ENCODE measurements at places on chromosomes 4 and X. TPM values are rescaled to one million over a fixed set of nuclear protein-coding genes. Genes with fewer than 3 reads are reported as not detected.

DNA sequence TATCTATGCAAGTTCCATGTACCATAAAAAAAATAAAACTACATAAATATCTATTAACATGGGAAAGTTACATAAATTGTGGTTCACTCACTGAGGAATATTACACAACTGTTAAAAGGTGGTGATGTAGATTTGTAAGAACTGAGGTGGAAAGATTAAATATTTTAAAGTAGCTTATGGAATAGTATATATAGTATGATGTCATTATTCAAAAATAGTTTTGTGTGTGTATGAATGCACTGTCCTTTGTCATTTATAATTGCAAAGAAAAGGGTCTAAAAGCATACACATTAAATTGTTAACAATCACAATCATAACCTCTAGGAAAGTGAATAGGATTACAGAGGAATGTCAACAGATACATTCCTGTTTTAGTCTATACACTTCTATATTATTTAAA is 355.9 kb downstream of the OPHN1 start:
- no peak for DNase-seq

DNA sequence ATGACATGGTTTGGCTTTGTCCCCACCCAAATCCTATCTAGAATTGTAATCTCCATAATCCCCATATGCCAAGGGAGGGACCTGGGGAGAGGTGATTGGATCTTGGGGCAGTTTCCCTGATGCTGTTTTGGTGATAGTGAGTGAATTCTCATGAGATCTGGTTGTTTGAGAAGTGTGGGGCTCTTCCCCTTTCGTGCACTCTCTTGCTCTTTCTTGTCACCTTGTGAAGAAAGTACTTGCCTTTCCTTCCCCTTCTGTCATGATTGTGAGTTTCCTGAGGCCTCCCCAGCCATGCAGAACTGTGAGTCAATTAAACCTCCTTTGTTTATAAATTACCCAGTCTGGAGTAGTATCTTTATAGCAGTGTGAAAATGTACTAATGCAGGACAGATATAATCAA is 36.4 kb upstream of the FREM3 start:
- no peak for DNase-seq

DNA sequence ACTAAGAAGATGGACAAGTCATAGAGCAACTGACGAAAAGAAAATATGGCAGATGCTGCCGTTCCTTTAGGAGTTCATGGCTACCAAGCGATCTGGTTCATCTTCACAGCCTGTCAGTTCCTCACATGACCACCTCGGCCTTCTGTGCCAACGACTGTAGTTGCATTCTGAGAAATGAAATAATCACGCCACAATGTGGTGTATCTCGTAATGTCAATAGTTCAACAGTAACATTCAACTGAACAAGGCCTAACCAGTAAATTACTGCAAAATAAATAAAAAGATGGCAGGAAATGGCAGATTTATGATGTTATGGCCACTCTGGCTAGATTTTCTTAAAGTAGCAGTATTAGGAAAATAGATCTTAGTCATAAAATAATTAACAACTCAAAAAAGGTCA is 4.4 kb downstream of the GPRIN3 start:
- DNase-seq: no peak

Gene RPL36A
- total RNA-seq: 2,714 TPM

Gene NRK
- 2.6 TPM for total RNA-seq

Gene RENBP
- total RNA-seq: 9.3 TPM

Gene HDAC8
- total RNA-seq: 15.4 TPM

DNA sequence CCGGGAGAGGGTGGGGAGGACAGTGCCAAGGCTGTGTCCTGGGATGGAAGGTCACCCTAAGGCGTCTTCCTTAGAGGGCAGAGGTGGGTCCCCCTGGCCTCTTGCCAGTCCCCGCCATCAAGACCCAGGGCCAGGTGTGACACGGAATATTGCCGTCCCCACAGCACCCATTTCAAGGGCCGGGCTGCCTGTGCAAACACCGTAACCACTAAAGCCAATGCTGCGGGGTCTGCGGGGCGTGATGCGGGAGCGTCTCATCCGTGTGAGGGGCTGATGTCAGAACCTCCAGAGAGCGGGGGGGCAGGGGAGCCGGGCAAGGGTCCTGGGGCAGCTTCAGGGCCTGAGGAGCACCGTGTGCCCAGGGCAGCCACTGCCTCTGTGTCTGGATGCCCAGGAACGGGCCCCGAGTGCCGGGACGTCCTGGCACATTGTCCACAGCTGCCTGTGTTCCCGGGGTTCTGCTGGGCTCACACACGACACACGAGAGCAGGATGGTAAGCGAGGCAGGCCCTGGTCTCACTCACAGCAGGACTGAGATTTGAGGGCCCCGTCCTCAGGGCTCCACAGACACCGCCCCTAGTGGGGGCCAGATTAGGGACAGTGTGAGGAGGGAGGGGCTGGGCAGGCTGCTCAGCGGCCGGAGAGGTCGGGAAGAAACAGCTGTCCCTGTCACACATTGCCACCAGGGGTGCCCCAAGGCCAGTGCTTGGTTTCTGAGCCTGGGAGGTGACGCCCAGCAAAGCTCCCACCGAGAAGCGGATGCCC is 29.2 kb downstream of the NKX1-1 start:
- DNase-seq: no peak

Gene SHROOM4
- 0.94 TPM for total RNA-seq

DNA sequence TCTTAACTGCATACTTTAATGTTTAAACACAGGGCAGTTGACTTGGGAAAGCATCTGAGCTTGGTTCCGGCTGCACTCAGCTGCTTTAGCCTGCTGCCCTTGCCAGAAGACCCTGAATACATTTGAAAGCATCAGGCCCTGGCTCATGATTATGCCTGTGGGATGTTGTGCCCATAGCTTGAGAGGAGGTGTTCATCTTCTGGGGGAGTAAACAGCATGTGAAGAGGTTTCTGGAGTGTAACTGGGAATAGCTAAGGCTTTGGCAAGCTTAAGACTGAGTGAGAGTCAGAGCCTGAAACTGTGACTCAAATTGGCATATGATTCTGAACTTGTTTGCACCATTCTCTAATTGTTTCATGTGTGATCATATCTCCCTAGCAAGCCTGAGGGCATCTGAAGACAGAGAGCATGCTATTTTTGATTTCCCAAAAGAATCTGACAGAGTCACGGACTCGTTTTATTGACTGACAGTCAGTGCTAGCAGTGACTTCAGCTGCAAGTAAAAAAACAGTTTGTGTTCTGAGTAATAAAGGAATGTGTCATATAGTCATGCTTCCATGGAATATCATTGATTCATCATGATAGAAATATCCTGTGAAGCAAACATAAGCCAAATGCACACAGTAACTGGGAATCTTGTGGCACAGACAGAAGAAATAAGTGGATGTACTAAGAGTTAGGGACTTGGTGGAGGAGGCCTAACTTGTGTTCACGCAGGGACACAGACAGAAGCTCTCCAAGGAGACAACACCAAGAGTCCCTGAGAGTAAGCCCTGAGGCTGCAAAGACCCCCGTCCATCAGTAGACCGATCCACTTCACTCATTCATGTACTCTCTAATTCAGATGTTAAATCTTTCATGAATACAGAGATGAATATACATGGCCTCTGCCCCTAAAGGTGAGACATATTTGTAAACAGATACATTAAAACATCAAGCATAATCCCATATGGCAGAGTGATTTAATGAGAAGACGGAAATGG is 100.7 kb downstream of the SYNPO2 start:
- no peak for DNase-seq

Gene PTPN13
- total RNA-seq: 8.9 TPM

Gene TRAM1L1
- 1.4 TPM for total RNA-seq
